ENCODE measurements at places on chromosomes 3 and 15.

GRCh38 chr3:59277816-59278215, 228.0 kb upstream of the CFAP20DC start:
- DNase-seq, result no peak

DNA sequence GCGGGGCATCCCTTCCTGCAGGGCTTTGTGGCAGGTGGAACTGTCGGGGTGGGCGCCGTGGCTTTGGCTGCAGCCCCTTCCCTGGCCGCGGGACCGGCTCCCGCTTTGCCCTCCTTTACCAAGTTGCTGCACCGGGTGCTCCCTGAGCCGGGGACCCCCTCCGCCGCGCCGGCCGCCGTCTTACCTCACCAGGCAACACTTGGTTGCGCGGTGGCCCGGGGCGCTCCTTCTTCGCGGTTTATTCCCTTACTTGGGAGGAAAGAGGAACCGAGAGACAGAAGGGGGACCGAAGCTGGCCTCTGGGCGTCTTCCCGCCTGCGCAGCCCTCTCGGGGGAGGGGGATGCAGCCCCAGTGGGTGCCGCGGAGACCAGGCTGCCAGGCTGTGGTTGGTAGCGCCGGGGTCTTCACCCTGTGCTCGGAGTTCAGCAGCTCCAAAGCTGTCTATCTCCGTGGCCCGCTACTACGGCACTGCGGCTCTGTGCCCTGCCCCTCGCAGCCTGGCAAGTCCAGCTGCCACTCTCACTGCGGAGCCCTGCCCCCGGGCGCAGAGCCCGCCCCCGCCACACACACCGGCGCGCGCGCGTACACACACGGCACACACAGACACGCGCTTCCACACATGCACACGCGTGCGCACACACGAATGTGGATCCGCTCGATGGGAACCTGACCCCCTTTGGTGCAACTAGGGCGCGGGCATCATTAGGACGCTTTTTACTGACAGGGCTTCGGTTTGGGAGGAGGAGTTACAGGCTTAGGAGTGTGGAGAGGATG, at the start of gene DGKG:
Gene DGKG (minus strand): TSS at position 473 of the 775 bp plus-strand sequence. CDS start 41,775 bp downstream, outside the sequence.
- DNase-seq, result peak; percentile 78

DNA sequence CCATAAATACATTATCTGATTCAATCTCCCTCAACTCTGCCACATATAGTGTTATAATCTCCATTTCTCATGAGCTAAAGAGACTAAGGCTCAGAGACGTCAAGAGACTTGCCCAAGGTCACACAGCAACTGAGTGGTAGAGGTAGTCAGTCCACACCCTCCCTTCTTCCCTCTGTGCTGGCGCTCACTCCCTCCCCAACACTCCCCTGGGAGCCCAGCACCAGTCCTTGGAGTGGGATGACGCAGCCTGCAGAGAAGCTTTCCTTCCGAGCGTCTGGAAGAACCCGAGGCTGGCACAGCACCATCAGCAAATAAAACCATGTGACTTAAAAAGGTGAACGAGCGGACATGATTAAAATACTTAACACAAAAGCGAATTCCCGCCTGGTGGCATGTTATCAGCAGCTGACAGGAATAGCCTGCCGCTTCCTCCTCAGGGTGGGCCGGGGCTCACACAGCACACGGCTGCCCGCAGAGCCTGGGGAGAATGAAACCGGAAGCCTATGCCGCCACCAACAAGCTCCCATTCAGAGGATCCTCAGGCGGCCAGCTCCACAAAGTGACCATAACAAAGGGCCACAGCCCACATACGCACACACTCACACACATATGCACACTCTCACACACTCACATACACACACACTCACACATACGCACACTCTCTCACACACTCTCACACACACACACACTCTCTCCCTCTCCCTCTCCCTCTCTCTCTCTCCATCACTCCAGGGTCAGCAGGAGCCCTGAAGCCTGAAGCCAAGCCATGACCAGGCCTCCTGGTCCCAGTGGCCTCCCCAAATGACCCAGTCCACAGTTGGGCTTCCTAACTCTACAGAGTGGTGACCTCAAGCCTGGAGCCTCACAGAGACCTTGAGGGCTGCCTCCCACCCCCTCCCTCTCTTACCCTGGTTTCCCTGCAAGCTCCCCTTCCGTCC, 120.5 kb downstream of the XXYLT1 start:
- peak; percentile 57 for DNase-seq

DNA sequence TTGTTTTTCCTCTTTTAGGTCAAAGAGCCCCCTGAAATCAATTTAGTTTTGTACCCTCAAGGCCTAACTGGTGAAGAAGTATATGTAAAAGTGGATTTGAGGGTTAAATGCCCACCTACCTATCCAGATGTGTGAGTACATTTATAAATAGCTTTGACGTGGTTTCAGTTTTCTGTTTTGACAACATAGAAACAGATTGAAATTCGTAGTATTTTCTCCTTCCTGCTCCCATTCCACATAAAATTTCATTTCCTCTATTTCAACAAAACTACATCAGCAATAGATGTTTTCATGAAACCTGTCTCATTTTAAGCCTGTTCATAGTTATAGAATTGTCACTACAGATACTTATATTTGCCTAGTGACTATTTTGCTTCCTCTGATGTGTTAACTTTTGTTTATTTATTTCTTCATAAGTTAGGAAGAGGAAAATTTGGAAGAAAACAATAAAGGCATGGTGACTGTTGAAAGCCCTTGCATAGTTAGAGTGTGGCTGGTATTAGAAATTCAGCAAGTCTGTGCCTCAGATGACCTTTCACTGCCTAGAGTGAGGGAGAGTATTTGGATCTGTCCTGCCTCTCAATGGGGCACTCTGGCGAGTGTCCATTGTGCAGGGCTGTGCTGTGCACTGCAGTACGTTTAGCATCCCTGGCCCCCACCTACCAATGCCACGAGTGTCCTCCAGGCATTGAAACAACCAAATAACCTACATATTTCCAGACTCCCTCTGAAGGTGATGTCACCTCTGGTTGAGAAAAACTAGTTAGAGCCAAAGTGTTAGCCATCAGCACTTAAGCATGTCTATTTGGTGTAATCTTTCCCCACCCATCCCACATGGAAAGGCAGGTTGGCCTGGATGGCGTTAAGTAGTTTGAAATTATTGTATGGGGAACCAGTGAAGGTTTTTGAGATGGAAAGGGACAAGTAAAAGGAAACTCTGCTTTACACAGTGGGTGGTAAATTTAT, 5.9 kb downstream of the EIF2AK4 start:
- peak; percentile 47 for DNase-seq

GRCh38 chr15:90192961-90193786, 8.0 kb upstream of the SEMA4B start:
- DNase-seq, result no peak

GRCh38 chr3:156973954-156974353, 147.8 kb downstream of the LEKR1 start:
- DNase-seq, result no peak

- DNase-seq, result no peak
These were observed 13.6 kb downstream of the SECISBP2L start for GRCh38 chr15:49032601-49033145.

DNA sequence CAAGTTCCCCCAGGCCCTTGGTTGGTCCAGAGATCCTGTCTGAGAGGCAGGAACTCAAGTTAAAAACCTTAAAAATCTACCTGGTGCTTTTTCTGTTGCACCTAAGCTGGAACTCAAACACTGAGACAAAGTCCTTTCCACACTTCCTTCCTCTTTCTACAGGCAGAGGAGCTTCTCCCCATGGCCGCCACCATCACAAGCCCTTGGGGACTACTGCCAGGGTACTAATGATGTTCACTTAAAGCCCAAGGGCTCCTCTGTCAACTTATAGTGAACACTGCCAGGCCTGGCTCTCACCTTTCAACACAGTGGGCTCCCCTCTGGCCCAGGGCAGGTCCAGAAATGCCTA, 26.0 kb downstream of the TM4SF18 start:
- no peak for DNase-seq

DNA sequence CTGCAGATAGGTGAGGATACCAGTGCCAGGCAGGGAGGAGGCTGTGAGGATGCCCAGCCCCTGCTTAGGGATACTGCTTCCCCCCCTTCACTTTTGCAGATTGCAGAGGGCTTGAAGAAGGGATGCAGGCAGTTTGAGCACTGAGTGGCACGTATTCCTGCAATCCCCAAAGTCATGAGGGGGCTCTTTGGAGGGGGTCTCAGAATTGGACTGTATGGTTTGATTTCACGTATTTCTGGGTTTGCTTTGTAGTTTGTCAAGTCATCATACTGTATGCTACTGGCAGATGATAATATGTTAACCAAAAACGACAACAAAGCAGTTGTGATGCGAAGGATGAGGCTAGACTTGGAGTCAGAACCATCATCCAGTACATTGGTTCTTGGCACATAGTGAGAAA, 28.1 kb downstream of the CHST14 start:
- DNase-seq, result no peak

DNA sequence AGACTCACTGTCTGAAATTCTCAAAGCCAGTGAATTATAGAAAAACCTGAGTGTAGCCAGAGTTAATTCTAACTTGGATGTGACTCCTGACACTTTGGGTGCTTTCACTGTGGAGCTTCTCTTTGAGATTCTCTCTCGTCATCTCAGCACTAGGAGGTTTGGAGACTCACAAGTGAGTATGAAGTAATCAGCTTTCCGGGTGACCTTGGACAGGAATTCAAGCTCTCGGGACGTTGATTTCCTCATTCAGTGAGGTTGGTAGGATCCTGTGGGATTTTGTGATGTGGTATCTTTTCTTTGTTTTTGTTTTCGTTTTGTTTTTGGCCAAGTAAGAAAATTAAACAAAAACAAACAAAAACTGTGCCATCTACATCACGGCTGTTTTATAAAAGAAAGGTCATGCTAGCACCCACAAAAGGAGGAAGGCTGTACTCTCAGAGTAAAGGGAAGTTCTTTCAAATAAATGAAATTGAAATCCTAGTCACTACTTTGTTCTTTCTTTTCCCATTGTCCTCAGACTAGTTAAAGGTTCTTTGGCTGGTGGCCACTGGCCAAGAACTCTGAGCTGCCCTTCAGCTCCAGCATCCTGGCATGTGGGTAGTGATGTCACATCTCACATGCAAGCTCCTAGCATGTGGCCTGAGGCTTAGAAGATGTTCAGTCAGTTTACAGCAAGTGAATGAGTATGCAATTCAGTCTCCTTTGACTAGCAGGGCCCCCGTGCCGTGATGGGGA, 263.3 kb upstream of the TPM1 start:
- DNase-seq, result no peak

DNA sequence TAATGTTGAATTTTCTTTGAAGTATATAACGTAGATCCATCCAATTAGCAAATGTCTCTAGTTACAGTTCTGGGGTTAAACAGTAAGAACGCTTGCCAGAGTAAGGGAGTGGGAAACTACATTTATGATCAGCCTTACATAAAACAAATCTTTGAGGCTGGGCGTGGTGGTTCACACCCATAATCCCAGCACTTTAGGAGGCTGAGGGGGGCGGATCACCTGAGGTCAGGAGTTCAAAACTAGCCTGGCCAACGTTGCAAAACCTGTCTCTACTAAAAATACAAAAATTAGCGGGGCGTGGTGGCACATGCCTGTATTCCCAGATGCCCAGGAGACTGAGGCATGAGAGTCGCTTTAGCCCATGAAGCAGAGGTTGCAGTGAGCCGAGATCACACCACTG, 50.1 kb upstream of the GATM start:
- DNase-seq, result no peak

- peak; percentile 88 for DNase-seq
These were observed 61.0 kb upstream of the ANKRD28 start for GRCh38 chr3:15858547-15859506.

GRCh38 chr15:47620960-47621681, 96.2 kb upstream of the SEMA6D start:
- DNase-seq, result no peak

DNA sequence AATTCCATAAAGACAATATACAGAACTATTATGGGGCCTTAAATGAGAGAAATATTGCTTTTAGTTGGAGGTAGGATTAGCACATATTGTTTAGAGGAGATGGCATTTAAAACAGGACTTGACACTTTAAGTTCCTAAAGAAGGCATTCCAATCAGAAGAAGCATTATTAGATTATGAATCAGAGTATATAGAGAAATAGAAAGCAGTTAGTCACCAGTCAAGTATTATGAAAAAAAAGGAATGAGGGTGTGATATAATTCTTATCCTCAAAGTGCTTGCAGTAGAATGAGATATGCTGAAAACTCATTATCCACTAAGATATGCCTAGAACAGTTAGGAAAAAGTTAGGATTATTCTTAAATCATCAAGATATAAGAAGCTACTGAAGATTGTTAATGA, 456.2 kb downstream of the ZNF385D start:
- no peak for DNase-seq

DNA sequence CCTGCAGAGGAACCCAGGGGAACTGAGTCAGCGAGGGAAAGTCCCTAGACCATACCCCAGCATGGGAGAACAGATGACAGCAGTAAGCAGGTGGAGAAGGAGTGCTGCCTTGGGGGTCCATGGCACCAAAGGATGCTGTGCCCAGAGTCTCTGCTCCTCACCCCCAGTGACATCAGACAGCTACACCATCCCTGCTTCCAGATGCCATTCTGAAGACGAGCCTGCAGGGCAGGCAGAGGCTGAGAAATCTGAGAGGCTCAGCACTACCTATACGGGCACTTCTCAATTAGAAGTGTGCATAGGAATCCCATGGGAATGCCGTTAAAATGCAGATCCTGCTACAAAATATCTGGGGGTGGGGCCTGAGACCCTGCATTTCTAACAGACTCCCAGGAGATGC, 211.3 kb upstream of the NSMCE3 start:
- no peak for DNase-seq

DNA sequence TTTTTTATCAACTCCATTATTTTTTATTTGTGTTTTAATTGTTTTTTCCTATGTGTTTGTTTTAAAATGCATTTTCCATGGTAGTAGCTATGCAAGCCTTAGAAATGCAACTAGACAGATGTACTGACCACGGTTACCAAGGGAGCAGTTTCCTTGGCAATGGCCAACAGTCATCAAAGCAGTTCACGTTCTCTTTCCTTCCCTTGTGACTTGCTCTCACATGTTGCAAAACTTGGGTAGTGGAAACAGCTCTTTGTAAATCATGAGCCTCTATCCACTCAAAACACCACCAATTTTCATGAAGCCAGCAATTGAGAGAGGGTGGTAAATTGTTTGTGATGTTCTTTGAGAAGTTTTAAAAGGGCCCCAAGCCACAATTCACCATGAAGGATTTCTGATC, 499.4 kb upstream of the MDFIC2 start:
- no peak for DNase-seq

GRCh38 chr3:187773233-187774184, 28.2 kb upstream of the BCL6 start:
- peak; percentile 66 for DNase-seq

- no peak for DNase-seq
These were observed 19.9 kb downstream of the TRANK1 start for GRCh38 chr3:36924744-36925521.

- DNase-seq, result no peak
These were observed 366.5 kb downstream of the GAP43 start for GRCh38 chr3:115989684-115990421.

DNA sequence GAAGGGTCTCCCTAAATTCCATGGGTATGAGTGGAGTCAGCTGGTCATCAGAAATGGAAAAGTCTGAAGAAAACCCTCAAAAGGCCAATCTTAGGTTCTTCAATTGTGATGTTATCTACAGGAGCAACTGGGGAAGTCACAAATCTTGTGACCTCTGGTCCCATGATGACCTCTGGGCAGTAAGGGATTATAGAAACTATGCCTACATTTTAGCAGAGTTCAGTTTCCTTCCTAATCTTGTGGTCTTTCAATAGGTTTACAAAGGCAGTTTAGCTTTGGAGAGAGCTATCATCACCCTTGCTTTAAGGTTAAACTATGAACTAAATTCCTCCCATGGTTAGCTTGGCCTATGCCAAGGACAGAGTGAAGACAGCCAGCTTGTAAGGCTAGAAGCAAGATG, 225.1 kb downstream of the DPH6 start:
- no peak for DNase-seq

Measured in GM06990 (cell line).